Purkinje cell (primary cell): ENCODE measurements at places on chromosomes 7 and 10. TPM values are rescaled to one million over a fixed set of nuclear protein-coding genes. Genes with fewer than 3 reads are reported as not detected.

TEX47 gene
- polyA plus RNA-seq = 2.6 TPM in 1 of 2 replicates, not detected in the other

SLC39A12 gene
- polyA plus RNA-seq = 0.58 TPM in 1 of 2 replicates, not detected in the other

RHBDD2 gene
- 174 and 209 TPM in 2 replicates for polyA plus RNA-seq

INPP5F gene
- polyA plus RNA-seq = 72.6 and 81.5 TPM in 2 replicates

MRPS16 gene
- polyA plus RNA-seq = 22.2 and 49.5 TPM in 2 replicates

ADO gene
- 21.7 and 27.0 TPM in 2 replicates for polyA plus RNA-seq

TMEM178B gene
- polyA plus RNA-seq = 6.1 and 7.2 TPM in 2 replicates
